ENCODE measurements at places on chromosomes 2 and 18. TPM values are rescaled to one million over a fixed set of nuclear protein-coding genes. Genes with fewer than 3 reads are reported as not detected.

GRCh38 chr2:148560496-148560895 lies 84.1 kb upstream of the EPC2 start:
- H3K27ac ChIP-seq, result no peak overlapping the region
- no peak overlapping the region for H3K4me3 ChIP-seq
- DNase-seq, result no peak
- no peaks in the 10 kb centered on the region for H3K27me3 ChIP-seq
- H3K4me1 ChIP-seq, result peaks cover 3% of the 10 kb centered on the region
- peaks cover 8% of the 10 kb centered on the region for H3K36me3 ChIP-seq

GRCh38 chr2:28627722-28628480 lies 123.7 kb upstream of the PPP1CB start:
- no peak overlapping the region for H3K4me3 ChIP-seq
- H3K27ac ChIP-seq, result no peak overlapping the region
- H3K4me1 ChIP-seq, result no peaks in the 10 kb centered on the region
- DNase-seq, result no peak

DNA sequence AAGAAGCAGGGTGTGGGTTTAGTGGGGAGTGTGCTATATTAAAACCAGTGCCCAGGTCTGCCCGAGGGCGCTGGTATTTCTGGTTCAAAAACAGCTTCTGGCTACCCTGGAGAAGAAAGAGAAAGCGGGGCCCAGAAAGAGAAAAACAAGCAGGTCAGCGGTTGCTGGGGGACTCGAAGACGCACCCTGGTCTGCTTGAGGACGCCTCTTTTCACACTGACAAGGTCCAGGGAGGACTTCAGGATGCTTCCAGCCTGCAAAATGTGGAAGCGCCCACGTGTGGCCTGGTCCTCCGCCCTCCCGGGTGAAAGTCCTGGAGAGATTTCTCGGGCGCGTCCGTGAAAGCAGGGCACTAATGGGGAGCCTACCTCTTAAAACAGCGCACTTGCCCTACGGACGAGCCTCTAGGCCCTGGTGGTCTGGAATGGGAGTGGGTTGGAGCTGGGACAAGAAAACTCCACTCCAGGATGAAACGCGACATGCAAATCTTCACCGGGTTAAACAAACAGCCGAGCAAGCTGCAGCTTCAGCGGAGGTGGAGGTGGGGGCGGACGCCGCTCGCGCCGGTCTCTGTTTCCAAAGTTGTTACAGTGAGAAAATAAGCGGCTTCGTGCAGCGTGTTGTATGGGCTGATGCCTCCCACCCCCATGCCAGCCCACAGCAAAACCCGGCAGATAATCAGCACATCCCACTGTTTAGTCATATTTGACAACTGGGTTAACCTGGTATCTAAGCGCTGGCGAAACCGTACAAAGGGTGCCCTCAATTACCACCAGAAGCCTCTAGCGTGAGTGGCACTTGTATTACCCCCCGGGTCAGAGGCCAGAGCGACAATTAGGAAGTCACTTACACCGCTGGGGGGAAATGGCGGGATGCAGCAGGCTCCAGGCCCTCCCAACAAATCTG lies 1.1 kb upstream of the SP9 start:
- H3K27me3 ChIP-seq, result peaks cover 32% of the 10 kb centered on the region
- H3K4me1 ChIP-seq, result peaks cover 44% of the 10 kb centered on the region
- no peak overlapping the region for H3K27ac ChIP-seq
- peak overlapping the region; percentile 81 for H3K4me3 ChIP-seq

DNA sequence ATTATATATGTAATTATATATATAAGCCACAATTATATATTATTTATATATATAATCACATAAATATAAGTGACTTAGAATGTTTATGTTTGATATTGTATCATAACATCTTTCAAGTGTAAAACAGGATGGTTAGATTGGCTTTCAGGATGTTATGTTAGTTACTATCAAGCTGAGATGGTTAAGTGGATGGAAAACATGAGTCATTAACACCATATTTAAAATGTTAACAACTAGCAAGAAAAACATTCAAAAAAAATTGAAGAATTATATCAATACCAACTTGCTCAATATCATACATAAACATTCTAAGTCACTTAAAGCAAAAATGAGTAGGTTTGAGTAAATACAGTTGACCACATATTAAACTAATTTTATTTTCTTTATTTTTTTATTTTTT lies 21.8 kb upstream of the RAB27B start:
- H3K27me3 ChIP-seq, result no peaks in the 10 kb centered on the region
- no peaks in the 10 kb centered on the region for H3K36me3 ChIP-seq
- H3K27ac ChIP-seq, result no peak overlapping the region
- DNase-seq, result no peak
- no peak overlapping the region for H3K4me3 ChIP-seq

EFEMP1 gene
- 2.3 TPM for total RNA-seq

ZFAND2B gene
- total RNA-seq, result 39.7 TPM

ARID5A gene
- total RNA-seq, result 16.4 TPM

RNF125 gene
- total RNA-seq, result 5.2 TPM
